ENCODE measurements at places on chromosomes 6 and 20.

DNA sequence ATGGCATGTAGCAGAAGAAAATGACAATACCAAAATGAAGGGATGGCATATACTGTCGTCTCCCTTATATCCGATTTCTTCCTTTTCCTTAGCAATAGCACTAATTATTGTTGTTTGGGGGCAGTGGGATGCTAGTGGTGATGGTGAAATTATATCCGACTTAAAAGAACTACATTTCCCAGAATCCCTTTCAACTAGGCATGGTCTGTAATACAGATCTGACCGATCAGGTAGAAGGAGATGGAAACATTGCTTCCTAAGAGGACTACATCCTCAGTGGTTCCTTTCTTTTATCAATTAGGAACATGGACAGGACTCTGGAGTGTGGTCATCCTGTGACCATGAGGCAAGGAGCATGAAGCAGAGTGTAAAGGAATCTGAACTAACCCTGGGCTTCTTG is 532.6 kb downstream of the CBLN4 start:
- DNase-seq: no peak

DNA sequence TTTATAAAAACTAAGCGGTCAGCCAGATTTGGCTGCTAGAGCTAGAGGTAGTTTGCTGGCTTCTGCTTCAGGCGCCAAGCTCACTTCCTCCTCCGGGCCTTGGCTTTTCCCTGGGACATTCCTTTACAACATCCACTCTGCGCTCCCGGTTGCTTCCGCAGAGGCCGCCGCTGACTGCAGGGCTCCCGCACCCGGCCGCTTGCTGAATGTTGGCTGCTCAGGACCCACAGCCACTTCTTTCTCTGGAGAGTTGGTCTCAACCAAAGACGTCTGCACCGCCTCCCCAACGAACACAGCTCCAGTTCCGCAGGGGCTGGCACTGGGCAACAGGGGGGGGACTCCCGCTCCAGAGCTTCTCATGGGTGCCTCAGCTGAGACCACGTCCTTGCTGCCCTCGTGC is 282.8 kb downstream of the TFAP2C start:
- no peak for DNase-seq

DNA sequence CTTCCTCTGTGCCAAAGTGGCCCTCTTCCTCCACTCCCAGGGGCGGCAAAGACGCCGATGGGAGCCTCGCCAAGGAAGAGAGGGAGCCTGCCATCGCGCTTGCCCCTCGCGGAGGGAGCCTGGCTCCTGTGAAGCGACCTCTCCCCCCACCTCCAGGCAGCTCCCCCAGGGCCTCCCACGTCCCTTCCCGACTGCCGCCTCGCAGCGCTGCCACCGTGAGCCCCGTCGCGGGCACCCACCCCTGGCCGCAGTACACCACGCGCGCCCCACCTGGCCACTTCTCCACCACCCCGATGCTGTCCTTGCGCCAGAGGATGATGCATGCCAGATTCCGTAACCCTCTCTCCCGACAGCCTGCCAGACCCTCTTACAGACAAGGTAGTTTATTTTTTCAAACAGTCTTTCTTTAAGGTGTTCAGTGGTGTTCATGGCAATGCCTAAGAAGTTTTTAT is 64.9 kb downstream of the FNDC1 start:
- DNase-seq: no peak

DNA sequence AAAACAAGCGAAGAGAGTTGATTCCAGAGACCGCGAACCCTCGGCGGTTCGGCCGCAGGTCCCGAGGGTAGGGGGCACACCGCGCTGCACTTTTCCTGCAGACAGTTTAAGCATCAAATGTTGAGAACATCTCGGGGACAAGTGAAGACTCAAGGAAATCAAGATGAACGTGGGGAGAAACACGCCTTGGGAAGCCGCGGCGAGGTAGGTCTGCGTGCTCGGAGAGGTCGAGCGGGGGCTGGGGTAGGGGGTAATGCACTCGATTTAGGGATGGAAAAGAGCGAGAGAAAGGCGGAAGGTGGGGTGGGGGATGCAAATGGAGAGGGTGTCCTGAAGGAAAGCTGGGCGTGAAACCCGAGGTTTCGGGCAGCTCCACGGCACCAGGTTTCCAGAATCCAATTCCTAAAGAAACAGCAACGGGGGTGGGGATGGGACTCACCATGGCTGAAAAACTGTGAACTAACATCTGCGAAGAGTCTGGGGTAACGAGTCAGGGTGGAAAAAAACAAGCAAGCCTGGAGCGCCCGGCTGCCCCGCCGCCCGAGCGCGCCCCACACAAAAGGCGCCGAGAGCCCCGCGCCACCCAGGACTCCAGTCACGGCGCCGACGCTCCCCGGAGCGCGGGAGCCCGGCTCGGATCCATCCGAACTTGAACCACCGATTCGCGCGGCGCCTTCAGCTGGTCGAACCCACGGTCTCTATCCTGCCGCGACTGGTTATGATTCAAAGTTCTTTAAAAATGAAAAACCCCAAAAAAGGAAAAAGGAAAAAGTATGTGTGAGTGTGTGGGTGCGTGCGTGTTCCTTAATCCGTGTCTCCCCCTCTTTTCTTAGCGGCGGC is 3.5 kb downstream of the TFAP2A start:
- DNase-seq: no peak

- DNase-seq: no peak
Measured at GRCh38 chr6:133313068-133313467, 71.9 kb downstream of the EYA4 start.

GRCh38 chr20:43910564-43910963 is 4.1 kb upstream of the TOX2 start:
- DNase-seq: no peak

DNA sequence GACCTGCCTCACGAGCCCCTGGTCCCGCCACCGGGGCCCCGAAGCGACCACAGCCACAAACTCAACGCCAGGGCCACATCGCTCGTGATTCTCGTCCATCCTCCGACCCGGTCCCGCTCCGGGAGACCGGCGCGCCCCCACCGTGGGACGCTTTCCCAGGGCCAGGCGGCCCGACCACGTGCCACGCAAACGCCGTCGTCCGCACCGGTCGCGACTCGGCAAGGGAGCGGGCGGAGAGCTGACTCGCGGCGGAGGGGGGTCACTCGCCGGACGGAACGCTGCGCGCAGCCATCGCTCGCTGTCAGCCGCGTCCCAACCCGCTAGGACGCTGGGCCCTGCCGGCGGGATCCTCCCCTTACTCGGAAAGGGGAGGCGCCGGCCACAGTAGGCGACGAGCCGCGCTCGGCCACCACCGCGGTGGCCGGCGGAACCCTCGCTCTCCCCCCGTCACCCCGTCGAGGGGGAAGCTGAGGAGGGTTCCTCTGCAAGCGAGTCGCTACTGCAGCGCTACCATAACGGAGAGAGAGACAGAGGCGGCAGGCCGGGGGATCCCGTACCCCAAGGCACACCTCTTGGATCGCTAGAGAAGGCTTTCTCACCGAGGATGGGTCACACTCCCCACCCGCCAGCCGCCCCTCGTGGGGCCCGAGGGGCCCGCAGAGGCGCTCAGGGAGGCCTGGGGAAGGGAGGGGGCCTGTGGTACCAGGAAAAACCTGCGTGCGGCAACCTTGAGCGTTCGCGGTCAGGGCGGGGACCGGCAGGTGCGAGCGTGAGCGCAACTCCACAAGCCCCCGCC is 511.8 kb upstream of the ZNF337 start:
- no peak for DNase-seq

GRCh38 chr6:47655719-47656595 is 42.4 kb upstream of the ADGRF4 start:
- no peak for DNase-seq

DNA sequence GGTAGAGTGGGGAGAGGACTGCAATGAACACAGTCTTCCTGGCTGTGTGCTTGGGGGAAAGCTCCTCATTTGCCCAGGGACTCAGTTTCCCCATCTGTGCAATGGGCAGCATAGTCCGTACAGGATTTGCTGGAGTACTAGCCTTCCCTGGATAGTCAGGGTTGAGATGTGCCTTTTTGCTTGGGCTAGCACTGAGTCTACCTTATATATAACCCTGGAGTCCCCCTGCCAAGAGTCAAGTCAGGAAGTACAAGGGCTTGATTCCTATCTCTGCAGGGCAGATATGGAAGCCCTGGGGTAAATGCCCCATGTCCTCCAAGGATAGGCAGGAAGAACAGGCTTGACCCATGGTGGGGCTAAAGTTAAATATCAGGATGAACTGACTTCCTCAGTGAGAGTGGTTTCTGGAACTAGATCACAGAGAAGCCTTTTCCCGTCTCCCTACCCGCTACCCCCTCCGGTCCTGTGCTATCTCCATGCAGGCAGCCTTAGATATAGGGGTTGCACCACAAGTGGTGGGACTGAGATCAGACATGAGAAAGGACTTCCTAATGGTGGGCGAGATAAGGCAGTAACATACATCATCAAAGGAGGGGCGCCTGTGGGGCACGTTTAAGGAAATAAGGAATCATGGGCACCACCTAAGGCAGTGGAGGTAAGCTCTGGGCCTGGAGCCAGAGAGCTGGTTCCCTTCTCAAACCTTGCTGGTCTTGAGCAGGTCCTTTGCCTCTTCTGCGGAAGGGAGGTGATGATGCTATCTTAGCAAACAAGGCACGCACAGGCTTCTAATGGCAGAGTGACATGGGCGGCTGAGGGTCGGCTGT is 157.9 kb downstream of the MRPL14 start:
- DNase-seq: no peak

DNA sequence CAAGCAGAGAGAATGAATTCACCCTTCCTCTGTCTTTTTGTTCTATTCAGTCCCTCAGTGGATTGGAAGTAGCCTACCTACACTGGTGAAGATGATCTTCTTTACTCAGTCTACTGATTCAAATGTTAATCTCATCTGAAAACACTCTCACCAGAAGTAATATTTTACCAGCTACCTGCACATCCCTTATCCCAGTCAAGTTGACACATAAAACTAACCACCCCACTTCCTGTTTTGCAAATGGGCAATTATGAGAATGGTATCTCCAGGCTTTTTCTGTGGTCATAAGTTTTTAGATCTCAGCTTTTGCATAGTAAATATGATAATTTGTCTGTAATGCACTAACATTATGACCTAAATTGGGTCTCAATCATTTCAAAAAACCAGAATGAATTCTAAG is 228.8 kb upstream of the ECI2 start:
- no peak for DNase-seq

DNA sequence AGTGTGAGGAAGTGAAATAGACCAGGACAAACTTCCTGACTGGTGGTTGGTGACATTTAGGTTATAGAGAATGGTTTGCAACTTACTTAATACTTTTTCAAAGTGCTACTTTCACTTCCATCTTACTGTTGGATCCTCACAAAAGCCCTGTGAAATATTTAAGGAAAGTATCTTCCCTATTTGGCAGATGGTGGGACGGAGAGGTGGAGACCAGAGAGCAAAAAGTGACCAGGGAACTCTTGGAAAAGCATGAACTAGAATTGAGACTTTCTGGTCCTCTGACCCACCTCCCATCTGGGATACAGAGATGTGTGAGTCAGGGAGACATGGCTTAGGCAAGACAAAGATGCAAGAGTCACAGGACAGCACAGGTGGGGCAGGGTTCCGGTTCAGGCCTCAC is 3.0 kb downstream of the TRIM10 start:
- DNase-seq: no peak

DNA sequence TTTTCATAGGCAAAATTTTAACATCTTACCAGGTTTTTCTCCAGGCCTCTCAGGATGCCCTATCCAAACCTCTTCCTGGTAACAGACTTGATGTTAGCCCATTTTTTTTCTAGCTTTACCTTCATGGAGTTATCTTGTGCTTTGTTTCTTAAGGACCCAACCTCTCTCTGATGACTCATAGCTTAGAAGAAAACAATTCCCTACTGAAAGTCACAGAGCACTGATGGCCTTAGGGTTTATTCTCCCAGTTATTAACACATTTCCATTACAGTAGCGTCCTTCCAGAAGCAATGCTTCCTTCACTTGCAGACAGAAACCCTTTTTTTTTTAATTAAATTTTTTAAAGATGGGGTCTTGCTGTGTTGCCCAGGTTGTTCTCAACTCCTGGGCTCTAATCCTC is 79.4 kb downstream of the IYD start:
- no peak for DNase-seq

DNA sequence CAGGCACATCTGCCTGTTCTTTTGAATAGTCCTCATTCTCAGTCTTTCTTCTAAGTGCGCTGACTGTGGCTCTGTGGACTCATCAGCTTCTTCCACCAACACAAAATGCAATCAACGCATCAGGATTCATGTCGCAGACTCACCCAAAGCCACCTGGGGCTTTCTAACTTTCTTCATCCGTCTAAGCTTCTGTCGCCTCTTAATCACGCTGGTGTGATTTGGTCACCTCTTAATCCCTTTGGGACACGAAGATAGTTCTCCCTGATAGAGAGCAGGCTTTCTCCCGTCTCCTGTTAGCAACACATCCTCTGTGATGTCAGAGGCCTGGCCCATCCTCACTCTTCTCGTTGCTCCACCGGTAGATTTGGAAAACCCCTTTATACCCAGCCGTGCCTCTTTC is 78.0 kb upstream of the FOXQ1 start:
- no peak for DNase-seq

GRCh38 chr20:62728781-62729300 is 20.2 kb downstream of the NTSR1 start:
- no peak for DNase-seq

GRCh38 chr6:26439151-26440125 is 866 bp upstream of the BTN3A3 start:
- DNase-seq: no peak

GRCh38 chr6:43776799-43777776 is 7.1 kb downstream of the VEGFA start:
- DNase-seq: no peak

All from T-helper 22 cell (primary cell).